ENCODE measurements at places on chromosomes 6 and 20. TPM values are rescaled to one million over a fixed set of nuclear protein-coding genes. Genes with fewer than 3 reads are reported as not detected.

- DNase-seq = no peak
Measured at GRCh38 chr6:47153404-47153755, 111.2 kb upstream of the ADGRF1 start.

OXT gene
- total RNA-seq = 0.46 TPM

- DNase-seq = no peak
Measured at GRCh38 chr20:32544893-32545840, 40.0 kb downstream of the NOL4L start.

GRCh38 chr6:137983269-137983668 lies 116.2 kb downstream of the TNFAIP3 start:
- DNase-seq = no peak

GRCh38 chr20:21609221-21609620 lies 95.4 kb upstream of the NKX2-2 start:
- DNase-seq = no peak

GRCh38 chr6:15592610-15593009 lies 70.2 kb downstream of the DTNBP1 start:
- DNase-seq = no peak

ZNF341 gene
- total RNA-seq = 5.8 TPM

DNA sequence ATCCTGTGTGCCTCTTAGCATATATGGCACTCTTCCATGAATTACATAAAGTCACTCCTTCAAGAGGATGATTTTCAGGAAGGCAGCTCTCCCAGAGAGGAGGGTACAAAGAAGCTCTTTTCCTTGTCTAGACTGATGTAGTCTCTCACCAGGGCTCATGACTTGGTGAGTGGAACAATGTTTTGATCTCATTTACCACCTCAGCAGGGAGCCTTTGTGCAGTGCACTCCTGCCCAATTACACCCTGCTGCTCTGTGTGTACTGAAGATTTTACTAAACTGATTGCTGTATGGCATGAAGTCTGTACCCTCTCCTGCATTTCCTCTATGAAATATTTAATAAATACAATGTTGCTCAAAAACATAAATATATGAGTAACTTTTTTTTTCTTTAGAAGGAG lies 598.3 kb upstream of the HS3ST5 start:
- no peak for DNase-seq

NOTCH4 gene
- total RNA-seq = 14.9 TPM

TREM2 gene
- 26.7 TPM for total RNA-seq

DDX27 gene
- 32.6 TPM for total RNA-seq

DNA sequence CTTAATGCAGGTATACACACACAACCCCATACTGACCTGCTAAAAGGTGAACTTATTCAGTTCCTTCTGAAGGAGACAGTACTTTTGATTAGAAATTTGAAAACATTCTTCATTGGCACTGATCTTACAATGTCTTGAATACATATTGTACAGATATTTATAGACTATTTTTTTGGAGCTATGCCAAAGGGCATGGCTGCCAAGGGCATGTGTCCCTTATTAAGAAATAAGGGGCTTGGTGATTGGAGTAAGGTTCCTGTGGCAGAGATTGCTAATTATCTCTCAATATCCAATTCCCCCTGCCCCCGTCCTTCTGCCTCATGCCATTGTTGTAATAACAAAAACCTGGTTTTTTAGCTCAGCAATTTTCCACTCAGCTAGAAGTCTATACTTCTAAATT lies 355.9 kb downstream of the FARS2 start:
- DNase-seq = no peak

DNA sequence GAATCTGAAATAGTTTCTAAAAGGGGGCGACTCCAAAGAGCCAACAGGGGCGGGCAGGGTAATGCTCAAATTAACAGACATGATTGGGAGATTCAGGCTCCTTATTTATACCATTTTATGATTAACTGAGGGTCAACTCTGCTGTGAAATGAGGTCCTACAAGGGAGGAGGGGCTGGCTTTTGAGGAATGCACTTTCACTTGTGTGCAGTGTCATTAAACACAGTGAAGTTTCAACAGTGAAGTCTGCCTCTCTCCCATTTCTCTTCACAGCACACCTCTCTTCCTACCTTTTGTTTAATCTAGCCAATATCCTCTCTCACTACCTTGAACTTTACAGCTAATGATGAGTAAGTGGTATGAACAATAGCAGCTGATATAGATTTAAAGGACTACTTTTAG lies 557.3 kb upstream of the CITED2 start:
- no peak for DNase-seq

DNA sequence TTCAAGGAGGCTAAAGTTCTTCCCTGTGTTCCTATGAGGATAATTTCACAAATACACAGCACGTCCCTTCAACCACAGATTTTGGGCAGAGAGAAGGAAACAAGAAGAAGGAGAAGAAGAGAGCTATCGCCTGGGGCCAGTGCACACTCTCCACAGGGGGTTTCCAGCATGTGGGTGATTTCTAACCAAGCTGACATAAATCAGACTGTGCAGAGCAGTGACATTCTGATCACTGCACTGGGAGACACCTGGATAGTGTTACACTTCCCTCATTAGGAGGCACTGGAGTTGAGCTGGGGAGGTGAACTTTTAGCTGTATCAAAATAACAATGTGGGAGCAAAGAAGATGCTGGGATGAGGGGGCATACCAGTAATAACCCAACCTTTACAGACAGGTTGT lies 71.8 kb upstream of the CENPW start:
- DNase-seq = no peak

DNA sequence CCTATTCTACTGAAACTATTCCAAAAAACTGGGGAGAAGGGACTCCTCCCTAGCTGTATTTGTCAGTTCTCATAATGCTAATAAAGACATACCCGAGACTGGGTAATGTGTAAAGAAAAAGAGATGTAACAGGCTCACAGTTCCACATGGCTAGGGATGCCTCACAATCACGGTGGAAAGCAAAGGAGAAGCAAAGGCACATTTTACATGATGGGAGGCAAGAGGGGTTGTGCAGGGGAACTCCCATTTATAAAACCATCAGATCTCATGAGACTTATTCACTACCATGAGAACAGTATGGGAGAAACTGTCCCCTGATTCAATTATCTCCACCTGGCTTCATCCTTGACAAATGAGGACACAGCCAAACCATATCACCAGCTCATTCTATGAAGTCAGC lies 111.2 kb upstream of the RIPOR2 start:
- DNase-seq = no peak

GRCh38 chr6:17334265-17334664 lies 53.1 kb downstream of the RBM24 start:
- DNase-seq = no peak

DNA sequence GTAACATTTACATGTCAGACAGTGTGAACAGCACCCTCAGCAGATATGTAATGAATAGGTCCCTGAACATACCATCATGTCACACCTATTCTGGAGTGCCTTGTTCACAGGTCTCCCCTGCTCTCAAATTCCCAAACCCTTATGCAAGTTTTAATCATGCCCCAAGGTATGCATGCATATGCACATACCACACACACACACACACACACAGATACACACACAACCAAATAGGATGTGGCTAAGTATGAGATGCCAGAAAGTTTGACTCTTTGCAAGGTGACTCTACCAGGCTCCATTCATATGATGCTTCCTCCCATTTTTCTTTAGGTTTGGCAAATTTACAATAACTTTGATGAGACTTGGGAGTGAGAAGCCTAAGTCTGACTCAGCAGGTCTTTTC lies 243.8 kb upstream of the IRAK1BP1 start:
- DNase-seq = no peak

FOXO3 gene
- 71.4 TPM for total RNA-seq

STMND1 gene
- 2.2 TPM for total RNA-seq

DNA sequence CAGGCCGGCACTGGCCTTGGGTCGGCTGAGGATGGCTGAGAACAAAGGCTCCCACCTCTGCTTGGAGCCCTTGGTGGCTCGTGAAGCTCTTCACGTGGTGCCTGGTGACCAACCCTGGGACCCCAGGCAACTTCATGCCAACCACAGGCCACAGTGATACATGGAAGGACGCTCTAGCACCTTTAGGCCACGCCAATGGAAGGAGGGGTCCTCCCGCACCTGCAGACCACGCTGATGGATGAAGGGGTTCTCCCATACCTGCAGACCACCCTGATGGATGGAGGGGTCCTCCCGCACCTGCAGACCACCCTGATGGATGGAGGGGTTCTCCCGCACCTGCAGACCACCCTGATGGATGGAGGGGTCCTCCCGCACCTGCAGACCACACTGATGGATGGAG lies 62.5 kb downstream of the ERMARD start:
- DNase-seq = no peak

- DNase-seq = no peak
Measured at GRCh38 chr6:25332655-25333071, 53.5 kb downstream of the CARMIL1 start.

GRCh38 chr20:2163757-2164156 lies 62.1 kb downstream of the STK35 start:
- no peak for DNase-seq

SNAI1 gene
- total RNA-seq = 3.2 TPM

LY6G5C gene
- 5.2 TPM for total RNA-seq

- DNase-seq = no peak
Measured at GRCh38 chr20:62946918-62947317, 5.6 kb upstream of the SLC17A9 start.

HCK gene
- 11.7 TPM for total RNA-seq

DNA sequence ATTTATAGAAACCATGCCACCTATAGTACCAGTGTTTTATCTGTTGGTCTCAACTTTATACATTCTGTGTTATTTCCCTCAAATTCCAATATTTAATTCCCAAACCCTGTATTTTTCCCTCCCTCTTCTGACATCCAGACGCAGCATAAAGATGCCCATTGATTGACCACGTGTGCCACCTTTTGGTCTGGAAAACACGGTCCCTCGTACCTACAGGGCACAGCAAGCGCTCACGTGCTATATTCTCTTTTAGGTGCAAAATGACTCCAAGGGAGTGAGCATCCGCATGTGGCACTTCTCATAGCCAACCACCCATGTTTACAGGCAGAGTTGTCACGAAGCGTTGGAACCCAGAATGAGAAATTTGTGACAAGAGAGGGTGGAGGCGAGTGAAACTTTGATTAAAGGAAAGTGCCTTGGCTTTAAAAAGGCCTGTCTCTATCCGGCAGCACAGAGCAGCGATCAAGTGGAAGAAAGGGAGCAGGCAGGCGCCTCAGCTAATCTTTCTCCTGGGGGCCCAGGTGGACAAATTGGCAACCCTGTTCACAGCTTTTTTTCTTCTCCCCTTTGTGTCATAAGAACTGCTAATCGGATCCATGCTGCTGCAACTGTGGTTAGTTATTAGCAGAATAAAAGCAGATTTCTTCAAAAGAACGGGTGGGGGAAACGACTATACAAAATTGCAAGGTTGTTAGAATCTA lies 225.9 kb downstream of the TMEM242 start:
- no peak for DNase-seq

GRCh38 chr20:32613192-32614053 lies 28.3 kb upstream of the NOL4L start:
- no peak for DNase-seq

DNA sequence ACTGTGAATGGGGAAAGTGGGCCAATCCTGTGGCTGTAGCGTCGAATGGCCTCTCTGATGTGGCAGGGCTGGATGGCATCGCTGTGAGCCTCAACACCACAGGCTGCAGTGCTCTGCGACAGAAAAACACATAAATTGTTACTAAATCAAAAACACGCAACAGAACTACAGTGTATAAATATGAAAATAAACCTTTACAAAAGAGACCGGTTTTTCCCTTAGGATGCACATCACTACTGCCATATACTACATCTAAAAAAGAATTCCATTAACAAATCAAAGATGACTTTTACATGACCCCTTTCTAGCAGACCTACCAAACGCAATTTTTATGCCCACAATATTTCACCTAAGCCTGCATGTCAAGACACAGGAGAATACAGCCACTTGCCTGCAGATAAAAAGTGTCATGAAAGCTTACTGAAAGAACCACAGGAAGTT lies 395.5 kb upstream of the RUNX2 start:
- DNase-seq = no peak

DNA sequence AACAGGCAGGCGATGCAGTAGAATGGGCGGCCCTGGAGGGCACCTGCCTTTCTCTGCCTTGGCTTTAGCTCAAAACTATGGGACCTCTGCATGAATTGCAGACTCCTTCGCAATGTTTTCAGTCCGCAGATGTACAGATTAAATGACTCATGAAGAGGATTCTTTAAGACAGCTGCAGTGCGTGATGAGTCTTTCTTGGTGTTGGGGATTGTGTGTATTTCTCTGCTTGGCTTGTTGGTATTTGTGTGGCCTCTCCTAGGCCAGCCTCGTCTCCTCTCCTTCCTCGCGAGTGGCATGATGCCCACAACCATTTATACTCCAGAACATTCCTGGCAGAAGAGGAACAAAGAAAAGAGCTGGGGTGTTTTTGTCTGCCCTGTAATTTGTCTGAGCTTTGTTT lies 110.6 kb downstream of the SYNDIG1 start:
- DNase-seq = no peak

- DNase-seq = no peak
Measured at GRCh38 chr20:50862546-50862945, 67.7 kb downstream of the BCAS4 start.

TBXT gene
- not detected for total RNA-seq

TNXB gene
- total RNA-seq = 30.1 TPM

PGC gene
- total RNA-seq = 6.7 TPM

- no peak for DNase-seq
Measured at GRCh38 chr6:170032706-170033309, 258.1 kb downstream of the DLL1 start.

GRCh38 chr20:8344106-8344505 lies 212.0 kb downstream of the PLCB1 start:
- no peak for DNase-seq

TMEM244 gene
- total RNA-seq = not detected

DNA sequence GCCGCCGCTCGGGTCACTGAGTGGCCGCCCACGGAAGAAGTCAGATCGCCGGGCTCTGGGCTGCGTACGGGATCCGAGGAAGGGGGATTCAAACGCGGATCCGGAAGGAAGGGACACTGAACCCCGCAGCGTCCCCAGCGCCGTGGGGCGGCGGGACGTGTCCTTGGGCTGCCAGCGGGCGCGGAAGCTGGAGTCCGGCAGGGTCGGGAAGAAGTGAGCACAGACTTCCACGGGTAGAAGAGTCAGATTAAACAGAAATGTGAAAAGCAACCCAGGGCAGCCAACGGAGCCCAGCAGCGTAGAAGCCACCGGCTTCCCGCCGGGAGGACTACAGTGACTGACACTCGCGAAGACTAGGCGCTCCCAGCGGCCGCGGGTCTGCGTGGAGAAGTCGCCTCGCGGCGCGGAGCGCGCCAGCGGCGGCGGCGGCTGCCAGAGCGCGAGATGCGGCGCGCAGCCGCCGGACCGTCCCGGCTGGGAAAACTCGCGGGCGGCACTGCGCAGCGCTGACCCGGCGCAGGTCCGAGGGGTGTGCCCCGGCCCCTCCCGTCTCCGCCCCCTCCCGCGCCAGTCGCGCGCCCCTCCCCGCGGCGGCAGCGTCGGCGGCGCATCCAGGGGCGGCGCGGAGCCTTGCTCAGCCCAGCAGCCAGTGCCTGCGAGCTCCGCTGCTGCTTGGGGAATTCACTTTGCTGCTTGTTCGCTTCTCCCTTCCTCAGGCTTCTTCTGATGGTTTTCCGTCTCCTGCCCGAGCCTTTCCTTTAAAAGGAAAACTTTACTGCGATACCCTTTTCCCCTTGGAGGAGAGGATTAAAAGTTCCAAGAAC lies at the start of gene SAMD5:
Gene SAMD5 (plus strand): TSS at position 649 of the 824 bp plus-strand sequence. CDS start 239 bp downstream, outside the sequence.
- DNase-seq = peak; percentile 60

CEP43 gene
- 18.8 TPM for total RNA-seq

All from mucosa of gallbladder (tissue), 1 donor.